Stimulated activated CD8-positive, alpha-beta memory T cell treated with anti-CD3 and anti-CD28 coated beads, Interleukin-2, amount 100 ng/mL, for 1 hour (primary cell): ENCODE measurements at places on chromosomes 11 and 22.

GRCh38 chr11:126548581-126549550, 193.4 kb downstream of the ST3GAL4 start:
- DNase-seq: no peak

DNA sequence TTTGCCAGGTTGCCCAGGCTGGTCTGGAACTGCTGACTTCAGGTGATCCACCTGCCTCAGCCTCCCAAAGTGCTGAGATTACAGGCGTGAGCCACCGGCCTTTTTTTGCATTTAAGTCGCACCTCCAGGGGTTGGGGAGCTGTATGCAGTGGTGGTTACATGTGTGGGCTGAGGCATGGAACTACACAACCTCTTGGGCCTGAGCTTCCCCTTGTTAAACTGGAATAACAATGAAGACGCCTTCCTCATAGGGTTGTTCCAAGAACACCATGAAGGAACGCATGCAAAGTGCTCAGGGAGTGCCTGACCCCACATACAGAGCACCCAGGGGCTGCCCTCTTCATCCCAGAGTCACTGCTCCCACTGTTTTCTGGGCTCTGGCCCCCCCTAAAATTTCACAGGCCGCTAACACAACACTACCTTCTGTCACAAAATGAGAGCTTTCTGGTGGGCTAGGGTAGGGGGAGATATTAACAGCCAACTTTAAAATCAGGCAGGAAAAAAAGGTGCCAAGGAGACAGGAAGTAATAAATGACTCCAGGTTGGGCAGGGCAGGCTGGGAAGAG, 1.3 kb upstream of the FAM118A start:
- DNase-seq: no peak

GRCh38 chr11:125101596-125101995, 9.8 kb downstream of the TMEM218 start:
- DNase-seq: no peak

DNA sequence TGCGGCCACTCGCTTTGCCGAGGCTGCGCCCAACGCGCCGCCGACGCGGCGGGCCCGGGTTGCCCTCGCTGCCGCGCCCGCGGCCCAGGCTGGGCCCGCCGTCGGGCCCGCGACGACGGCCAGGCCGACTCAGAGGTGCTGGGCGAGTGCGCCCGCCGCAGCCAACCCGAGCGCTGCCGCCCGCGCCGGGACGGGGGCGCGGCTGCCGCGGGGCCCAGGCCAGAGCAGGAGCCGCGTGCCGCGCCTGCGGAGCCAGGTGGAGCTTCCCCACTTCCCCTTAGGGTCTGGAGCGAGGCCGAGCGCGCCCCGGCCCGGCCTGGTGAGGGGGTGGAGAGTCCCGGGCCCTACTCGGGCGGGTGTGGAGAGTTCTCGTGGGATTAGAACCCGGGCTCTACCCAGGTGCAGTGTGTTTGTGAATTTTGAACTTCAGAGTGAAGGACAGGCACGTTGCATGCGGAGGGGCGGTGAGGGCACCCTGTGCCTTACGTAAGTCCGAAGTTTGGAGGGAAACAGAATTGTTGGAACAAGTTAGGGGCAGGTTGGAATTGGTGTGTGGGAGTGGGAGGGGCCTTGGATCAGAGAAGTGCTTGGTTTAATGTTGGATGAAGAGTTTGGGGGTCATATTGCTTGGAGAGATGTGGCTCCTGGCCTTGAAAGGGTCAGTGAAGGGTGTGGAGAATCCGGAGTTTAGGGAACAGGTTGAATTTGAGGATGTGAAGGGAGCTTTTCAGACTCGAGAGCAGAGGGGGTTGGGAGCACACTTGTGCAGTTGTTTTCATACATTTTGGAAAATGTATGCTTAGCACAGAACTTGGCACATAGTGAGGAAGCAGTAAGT, 697 bp downstream of the RNF169 start:
- DNase-seq: no peak

DNA sequence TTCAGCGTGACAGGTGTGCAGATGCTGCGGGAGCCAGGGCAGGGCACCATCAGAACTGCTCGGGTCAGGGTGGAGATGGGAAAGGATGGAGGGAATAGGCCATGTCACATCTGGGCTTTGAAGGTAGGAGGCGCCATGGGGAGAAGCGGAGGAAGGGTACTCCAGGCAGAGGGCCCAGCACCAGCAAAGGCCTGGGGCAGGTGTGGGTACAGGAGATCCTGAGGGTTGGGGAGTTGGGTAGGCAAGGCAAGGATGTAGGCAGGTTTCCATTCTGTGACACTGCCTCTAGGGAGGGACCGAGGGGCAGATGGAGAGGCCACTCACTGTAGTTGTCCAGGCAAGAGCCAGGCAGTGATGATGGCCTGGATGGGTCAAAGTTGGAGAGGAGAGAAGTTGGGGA, 8.5 kb downstream of the EMID1 start:
- no peak for DNase-seq

DNA sequence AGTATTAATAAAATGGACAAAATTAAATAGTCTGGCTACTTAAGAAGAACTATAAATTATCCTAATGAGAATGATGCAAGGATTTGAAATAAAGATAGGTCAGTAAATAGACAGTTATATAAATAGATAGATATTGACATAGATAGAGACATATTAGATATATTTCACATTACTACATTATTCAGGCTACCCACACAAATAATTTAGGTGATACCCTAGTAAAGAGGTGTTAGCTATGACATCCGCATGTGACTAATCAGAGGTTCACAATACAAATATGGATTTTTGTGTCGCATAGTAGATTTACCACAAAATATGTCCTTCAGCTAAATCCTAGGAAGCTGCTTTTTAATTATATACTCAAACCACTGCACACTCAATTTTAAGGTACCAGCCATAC, 729.0 kb upstream of the ANO3 start:
- no peak for DNase-seq

DNA sequence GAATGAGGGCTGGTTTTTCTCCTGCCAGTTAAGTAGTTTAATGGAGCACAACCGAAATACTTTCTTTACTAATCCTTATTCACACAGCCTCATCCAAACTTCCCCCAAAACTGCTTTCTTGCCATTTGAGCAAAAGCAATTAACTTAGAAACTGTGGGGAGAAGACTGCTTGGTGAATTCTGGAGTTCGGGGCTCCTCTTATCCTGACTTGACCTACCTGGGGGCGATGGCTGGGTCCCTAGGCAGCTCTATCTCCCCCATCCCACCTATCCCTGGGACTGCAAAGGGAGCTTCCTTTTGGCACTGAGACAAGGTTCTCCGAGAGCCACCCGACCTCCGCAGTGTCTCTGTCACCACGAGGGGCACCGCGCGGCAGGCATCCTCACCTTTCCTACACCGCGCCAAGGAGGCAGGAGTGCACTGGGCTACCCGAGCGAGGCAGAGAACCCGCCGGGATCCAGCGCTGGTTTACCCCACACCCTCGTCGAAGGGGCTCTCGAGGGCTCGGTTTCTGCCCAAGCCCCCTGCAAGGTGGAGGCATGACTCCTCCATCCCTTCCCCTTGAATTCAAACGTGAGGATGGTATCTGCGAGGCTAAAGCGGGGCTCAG, 759 bp downstream of the DESI1 start:
- no peak for DNase-seq
